ENCODE measurements at places on chromosomes 13 and 19.

- DNase-seq, result no peak
These were observed 1.0 kb downstream of the PDX1 start for GRCh38 chr13:27920677-27921420.

DNA sequence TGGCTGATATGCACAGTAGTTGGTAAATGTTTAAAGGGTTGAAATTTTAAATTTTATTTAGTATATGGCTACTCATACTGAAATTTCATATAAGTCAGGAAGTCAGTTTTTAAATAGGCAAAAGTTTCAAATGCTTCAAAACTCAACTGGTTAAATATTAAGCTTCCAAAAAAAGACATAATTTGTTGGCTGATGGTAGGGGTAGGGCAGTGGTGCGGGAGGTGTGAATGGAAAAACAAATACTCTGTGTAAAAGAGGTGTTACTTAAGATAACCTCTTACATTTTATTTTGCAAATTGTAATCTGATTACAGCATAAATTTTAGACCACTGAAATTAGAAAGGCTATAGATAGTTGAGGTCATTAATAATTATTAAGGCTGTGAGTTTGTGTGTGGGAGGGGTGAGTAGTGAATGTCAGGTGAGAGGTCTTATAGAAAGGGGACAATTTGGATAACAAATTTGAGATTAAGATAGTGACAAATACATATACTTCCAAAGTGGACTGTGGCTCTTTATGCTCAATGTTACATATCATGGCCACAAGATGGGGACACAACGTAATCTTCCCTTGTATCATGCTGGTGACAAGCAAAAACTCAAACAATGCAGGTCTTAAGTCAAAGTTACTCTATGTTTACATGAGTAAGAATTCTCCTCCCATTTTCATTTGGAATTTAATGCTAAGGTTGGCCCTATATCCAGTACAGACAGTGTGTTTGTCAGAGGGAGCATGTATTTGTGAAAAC is 36.6 kb upstream of the OXGR1 start:
- no peak for DNase-seq

DNA sequence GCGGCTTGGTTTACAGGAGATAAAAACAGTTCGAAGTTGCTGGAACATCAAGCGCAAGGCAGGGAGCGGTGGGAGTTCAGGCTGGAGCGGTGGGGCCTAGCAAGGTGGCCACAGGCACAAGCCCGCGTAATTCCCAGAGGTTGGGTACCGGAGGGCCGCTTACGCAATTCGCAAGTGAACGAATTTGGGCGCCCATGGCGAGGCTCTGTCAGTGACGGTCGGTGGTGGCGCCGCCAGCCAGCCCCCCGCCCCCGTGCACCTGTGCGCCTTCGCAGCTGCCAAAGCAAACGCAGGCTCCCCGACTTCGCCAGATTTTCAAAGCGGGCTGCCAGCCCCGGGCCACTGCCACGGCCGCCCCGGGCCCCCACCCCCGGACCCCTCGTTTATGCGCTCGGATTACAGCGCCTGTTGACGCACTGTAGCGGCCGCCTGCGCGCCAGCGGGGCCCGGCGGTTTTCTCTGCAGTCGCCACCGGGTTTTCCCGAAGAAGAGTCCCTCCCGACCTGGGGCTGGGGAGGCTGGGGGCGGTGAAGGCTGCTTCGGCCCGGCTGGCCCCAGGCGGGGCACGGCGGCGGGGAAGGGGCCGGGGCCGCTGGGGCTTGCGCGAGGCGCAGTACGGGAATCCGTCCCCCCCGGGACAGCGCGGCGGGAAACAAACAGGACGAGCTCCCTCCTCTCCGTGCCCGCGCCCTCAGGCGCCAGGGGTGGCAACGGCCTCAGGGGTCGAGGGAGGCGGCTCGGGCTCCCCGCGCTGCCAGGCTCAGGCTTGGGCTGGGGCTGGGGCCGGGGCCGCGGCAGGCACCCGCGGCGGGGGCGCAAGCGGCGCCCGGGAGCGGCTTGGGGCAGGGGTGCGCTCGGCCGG is 709 bp downstream of the N4BP2L1 start:
- DNase-seq, result no peak

DNA sequence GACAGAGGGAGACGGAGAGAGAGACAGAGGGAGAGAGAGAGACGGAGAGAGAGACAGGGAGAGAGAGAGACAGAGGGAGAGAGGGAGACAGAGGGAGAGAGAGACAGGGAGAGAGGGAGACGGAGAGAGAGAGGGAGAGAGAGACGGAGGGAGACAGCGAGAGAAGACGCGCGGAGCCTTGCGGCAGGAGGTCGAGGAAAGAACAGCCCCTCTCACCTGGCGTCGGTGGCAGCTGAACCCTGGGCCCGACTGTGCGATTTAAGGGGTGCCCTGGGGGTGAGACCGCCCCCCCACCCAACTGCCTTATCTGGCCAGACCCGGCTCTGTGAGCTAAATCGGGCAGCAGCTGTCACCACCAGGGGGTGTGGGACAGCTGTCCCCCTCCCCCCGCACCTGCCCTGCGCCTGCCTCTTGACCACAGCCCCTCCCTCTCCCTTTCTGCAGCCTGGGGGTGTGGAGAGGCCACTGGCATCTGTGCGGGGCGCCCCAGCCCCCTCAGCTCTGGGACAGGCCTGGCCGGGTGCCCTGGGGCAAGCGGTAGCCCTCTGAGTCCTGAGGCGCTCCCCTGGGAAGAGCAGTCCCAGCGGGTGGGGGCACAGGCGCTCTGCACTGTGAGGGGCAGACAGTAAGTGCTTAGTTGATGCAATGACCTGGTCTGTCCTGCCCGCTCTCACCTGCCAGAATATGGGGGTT is 10.8 kb downstream of the JOSD2 start:
- DNase-seq, result no peak

- DNase-seq, result no peak
These were observed 29.2 kb upstream of the GARRE1 start for GRCh38 chr19:34224996-34225658.

DNA sequence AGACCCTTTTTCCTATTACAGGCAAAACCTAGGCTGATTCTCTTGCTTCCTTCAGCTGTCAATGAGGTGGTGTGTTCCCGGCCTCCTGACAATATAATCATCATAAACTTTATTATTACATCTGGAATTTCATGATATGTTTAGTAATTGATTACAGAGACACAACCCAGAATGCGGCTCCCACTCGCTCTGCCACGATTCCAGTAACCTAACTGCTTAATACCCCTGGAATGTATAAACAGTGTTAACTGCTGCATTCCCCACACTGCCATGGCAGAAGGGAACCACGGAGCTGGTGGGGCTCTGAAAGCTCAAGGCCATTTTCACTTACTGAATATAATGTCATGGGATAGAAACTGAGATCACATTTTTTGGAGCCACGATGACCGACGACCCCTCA is 17.1 kb downstream of the TSHZ3 start:
- no peak for DNase-seq

GRCh38 chr13:42814868-42815267 is 33.5 kb downstream of the FAM216B start:
- no peak for DNase-seq

GRCh38 chr19:46927106-46927505 is 66.3 kb downstream of the ARHGAP35 start:
- DNase-seq, result no peak

GRCh38 chr19:41577144-41577830 is 1.3 kb downstream of the CEACAM21 start:
- DNase-seq, result no peak

DNA sequence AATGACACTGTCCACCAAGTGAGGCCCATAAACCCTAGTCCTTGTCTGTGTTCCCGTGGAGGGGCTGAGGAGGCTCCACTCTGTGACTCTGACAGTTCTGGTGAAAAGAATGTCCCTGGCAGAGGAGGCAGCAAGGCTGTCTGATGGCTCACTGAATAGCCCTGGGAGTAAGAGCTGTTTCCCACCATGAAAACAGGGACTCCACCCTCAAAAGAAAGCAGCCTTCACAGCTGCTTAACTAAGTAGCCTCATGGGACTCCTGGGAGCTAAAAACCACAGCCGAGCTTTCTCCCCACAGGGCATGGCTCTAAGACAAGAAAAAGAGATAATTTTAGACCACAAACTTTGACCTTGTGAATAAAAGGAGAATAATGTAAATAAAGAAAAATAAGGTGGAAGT is 135.1 kb upstream of the FRY start:
- no peak for DNase-seq

- DNase-seq, result no peak
These were observed 615.4 kb upstream of the MIR17HG start for GRCh38 chr13:90732049-90732448.

GRCh38 chr19:41309180-41310032 is 566 bp upstream of the CCDC97 start:
- no peak for DNase-seq

Measured in stimulated activated CD4-positive, alpha-beta T cell treated with anti-CD3 and anti-CD28 coated beads, TNF-alpha, amount 100 ng/mL, for 1 hour (primary cell).